Activated naive CD4-positive, alpha-beta T cell (primary cell): ENCODE measurements at places on chromosomes 7 and 10.

GRCh38 chr7:15669443-15670090 is 16.9 kb downstream of the MEOX2 start:
- DNase-seq = no peak

GRCh38 chr7:128791972-128792327 is 182 bp downstream of the CCDC136 start:
- no peak for DNase-seq

DNA sequence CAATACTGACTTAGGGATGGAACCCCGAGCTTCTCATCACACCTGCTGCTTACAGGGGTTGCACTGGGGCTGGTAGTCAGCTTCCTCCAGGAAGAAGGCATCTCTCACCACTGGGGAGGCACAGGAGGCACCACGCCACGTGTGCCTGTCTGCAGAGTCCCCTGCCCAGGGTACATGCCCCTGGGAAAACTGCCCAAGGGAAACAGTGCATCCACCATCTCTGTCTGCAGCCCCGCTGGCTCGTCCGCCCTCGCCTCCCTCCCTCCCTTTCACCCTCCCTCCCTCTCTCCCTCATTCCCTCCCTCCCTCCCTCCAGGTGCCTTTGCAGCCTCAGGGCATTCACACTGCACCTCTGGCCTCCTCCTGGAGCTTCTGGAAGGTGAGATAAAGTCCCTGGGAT is 101.1 kb downstream of the PTPRE start:
- DNase-seq = no peak

DNA sequence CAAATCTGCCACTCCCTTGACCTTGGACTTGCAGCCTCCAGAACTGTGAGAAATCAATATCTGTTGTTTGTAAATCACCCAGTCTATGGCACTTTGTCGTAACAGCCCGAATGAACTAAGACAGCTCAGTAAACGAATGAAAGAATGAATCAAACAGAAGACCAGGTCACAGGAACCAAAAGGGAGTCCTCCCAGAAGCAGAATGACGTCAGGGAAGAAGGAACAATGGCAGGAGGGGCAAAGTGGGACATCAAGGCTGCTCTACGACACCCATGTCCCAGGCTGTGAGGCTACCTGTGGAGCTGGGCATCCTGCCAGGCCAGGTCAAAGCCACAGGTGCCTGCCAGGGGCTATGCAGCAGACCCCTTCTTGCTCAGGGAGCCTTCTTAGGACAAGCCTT is 267.2 kb upstream of the PFKP start:
- no peak for DNase-seq

- DNase-seq = no peak
These were observed 15.6 kb downstream of the CUBN start for GRCh38 chr10:17113889-17114540.

DNA sequence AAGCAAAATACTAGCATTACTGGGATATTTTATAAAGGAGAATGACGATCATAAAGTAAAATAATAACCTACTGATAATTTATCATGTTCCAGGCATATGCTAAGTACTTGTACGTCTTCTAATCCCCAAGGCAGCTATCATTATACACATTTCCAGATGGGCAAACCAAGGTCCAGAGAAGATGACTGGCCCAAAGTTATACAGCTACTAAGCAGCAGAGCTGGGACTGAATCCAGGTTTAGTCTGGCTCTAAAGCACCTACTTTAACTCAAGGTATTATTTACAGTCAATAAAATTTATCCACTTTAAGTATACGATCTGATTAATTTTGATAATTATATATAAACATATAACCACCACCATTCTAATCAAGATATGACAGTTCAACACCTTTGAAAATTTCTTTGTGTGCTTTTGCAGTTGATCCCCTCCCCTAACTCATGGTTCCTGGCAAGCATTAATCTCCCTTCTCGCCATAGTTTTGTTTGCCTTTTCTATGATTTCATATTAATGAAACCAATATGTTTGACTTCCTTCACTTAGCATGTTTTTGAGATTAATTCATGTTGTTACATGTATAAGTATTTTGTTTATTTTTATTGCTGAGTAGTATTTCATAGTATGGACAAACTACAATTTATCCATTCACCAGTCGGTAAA is 126.7 kb downstream of the CPEB3 start:
- no peak for DNase-seq

DNA sequence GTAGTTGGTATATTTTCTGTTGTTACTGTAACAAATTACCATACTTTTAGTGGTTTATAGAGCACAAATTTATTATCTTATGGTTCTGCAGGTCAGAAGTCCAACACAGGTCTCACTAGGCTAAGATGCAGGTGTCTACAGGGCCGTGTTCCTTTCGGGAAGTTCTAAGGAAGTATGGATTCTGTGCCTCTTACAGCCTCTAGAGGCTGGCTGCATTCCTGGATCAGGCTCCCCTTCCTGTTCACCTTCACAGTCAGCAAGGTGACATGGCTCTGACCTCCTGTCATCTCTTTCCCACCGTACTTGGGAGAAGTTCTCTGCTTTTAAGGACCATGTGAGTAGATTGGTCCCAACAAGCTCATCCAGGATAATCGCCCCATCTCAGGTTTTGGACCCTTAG is 37.3 kb downstream of the BMPR1A start:
- DNase-seq = no peak

GRCh38 chr10:86687750-86688149 is 19.4 kb downstream of the LDB3 start:
- DNase-seq = no peak

DNA sequence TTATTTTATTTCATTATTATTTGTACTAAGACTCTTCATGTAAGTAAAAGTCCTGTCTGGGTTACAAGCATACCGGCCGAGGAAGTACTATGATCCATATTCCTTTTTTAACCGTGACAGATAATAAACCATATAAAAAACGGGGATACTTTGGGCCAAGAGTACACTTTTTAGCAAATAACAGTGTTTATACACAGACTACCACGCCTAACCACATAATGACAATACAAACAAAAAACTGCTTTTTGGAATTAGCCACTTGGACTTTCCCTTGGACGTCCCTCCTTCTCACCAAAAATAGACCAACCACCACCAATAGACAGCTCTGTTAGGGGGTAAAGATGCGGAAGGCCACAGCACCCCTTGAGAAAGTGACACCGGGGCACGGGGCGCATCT is 800 bp downstream of the MINDY3 start:
- no peak for DNase-seq

DNA sequence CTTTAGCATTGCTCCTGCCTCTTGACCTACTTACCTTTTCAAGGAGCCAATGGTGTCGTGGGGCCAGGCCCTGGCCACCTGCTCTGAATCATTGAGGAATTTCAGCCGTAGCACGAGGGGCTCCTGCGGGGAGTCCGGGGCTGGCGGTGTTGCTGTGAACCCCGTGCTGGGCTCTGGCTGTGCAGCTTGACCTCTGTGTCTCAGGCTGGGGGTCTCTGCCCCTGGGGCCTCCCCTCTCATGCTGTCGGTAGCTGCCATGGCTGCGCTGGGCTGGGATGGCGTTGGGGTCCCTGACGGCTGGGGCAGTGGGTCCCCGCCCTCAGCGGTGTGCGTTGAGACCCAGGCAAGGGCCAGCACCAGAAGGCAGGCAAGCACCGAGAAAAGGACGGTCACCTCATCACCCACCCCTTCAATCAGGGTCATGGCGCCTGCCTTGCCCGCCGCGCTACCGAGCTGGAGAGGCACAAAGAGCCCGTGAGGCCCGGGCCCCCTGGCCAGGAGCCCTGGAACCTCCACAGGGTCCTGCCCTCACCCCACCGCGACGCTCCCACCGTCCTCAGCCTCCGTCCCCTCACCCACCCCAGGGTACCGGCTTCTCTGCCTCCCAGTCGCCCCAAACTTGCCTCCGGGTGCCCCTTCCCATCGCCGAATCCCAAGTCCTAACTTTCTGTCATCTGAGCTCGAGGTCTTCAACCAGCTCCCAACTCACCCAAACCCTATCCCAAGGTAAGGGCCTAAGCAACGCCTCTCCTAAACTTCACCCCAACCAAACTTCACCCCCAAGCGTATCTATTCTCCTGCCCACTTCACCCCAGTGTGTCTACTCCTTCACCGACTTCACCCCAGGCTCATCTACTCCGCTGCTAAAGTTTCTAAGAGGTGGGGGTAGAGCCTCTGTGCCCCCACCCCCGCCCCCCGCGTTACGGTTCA is 887 bp downstream of the TMUB1 start:
- DNase-seq = no peak

DNA sequence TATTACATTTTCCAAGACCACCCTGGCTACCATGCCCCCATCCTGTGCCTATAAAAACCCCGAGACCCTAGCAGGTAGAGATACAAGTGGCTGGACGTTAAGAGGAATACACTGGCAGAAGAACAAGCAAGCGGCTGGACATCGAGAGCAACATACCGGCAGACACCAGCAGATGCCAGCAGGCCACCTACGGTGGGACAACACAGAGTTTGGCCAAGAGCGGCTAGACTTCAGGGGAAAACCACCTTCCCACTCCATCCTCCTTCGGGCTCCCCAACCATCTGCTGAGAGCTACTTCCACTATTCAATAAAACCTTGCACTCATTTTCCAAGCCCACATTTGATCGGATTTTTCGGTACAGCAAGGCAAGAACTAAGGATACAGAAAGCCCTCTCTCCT is 70.3 kb downstream of the ORC5 start:
- no peak for DNase-seq

- no peak for DNase-seq
These were observed 8.7 kb upstream of the UTF1 start for GRCh38 chr10:133221331-133221730.

DNA sequence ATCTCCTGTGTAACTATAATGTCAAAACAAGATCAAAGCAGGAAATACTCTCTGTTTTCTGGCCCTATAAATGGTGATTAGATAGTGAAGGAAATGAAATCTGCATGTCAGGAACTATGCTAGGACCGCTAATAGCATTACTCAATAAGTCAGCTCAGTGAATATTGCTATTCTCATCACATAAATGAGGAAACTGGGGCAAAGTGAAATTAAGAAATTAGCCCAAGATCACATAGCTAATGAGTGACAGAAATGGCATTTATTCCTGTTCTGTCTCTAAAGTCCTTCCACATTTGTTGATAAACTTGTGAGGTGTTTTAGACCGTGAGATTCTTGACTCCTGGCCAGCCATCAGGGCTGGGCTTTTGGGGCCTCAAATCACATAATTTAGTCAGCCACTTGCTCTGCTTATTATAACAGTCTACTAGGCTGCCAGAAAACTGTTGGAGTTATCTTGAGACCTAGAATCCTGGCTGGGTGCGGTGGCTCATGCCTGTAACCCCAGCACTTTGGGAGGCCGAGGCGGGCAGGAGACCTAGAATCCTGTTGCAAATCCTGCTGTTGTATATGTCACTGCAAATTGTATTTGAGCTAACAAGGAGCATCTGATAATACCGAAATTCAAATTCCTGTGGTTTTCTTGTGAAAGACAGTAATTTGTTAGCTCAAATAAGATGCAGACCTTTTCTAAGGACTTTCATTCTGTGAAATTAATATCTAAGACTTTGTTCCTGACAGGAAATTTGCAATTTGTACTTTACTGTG is 66.5 kb upstream of the SHTN1 start:
- no peak for DNase-seq

GRCh38 chr10:113267619-113268562 is 285.0 kb upstream of the HABP2 start:
- no peak for DNase-seq

DNA sequence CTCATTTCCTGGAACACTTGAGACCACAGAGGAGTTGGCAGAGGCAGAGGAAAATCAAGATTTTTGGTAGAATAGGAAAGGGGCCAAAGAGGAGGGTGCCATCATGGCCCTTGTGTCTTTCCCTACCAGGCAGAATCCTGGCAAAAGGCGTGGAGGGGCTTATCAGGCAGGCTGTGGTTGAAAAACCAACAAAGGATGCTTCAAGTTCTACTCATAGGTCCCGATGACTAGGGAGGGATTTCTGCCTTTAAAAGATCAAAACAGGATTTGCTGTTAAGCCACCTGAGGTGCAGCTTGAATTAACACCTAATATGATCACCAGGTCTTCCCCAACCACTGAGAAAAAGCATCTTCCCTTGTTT is 45.7 kb downstream of the BPGM start:
- no peak for DNase-seq

DNA sequence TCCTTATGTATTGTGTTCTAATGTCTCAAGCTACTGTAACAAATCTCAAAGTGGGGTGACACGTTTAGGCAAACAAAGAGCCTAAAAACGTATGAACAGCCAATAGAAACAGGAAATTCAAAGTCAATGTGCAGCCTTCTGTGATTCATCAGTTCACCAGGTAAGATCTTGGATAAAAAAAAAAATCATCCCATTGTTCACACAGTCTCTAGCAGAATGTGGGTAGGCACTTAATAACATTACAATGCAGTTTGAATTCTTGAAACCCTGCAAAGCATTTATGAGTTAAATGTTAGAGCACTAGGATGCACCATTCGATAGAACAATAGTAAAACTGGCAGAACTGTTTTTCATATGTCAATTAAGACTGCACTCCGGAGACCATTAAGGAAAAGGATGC is 88.2 kb upstream of the HDAC9 start:
- DNase-seq = no peak

DNA sequence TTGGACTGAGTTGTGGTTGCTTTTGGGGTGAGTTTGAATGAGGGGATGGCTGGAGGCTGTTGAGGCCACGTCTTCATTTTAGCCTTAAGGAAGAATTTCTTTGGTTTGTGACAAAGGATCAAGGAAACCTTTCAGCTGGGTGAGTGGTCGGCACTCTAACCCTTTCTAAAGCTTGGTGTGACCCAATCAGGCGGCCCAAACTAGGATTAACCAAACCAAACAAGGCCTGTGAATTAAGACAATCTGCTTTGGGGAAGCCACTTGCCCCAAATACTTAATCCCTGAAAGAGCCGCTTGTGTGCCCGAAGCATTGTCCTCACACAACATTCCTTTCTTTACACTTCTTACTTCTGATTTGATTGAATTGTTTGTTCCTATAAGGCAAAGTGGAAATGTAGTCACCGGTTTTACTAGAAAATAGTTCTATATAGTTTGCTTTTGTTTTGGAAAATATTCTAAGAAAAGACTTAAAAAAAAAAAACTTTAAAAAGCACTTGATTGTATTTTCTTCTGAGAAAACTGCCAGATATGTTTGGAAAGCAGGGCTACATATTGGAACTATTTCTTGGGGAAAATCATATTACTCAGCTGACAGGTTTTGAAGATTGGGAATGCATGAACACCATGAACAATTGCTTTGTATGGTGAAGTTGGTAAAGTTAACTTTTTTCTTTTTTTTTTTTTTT is 272.4 kb upstream of the BMPER start:
- DNase-seq = no peak

DNA sequence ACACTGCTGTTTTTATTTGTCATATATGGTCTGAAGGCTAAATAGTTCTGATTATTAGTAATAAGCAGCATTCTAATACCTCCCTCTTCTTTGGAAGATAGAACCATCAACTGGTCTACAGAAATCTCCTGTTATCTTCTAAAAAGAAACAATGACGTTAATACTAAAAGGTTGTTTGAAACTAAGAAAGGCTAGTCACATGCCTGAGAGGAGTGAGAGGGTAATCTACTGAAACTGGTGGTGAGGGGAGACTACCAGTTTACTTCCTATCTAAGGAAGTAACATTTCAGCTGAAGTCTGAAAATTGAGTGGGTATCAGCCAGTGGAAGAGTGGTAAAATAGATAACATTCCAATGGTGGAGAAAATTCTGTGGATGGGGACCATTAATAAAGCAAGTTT is 48.4 kb downstream of the FGFBP3 start:
- no peak for DNase-seq

- no peak for DNase-seq
These were observed 84.1 kb downstream of the PTPRE start for GRCh38 chr10:127990846-127991542.
